ENCODE measurements at places on chromosomes 5 and 9.
A peak's percentile ranks its signal among the peaks of the same experiment; 100 is the strongest.

- DNase-seq, result no peak
Observed at GRCh38 chr9:125703662-125704061, 3.3 kb downstream of the MAPKAP1 start.

DNA sequence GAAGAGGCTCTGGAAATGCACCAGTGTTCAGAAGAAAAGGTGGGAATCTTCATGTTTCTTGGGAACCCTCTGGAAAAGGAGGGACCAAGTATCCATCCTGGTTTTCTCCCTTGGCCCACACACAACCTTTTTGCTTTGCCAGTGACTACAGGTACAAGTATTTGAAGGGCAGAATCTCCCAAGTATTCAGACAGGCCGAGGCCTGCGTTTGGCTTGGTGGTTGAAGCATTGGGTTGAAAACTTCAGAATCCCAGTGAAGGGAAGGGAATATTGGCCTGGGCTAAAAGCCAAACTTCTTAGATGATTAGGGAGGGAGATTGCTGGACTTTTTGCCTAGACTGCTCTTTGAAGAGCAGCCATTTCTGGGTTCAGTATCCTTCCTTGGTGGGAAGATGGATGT lies 71.9 kb downstream of the UBAP1 start:
- no peak for DNase-seq

- DNase-seq, result no peak
Observed at GRCh38 chr5:102922799-102923477, 167.8 kb downstream of the PAM start.

DNA sequence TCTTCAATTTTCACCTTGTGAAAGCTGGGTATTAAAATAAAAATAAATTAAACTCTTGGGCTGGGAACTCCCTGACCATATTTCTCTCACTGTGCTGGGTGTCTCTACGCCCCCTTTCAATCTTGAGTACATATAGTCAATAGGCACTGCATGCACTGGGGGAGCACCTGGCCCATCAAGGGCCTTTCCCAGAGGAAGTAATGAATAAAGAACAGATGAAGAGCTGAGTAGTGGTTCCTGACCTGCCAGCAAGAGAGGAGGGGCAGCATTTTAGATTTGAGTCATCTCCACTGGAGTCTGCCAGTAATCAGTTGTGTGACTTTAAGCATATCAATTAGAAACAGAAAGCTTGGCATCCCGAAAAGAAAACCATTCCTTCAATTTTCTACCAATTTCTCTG lies 6.2 kb downstream of the MAPKAP1 start:
- no peak for DNase-seq

DNA sequence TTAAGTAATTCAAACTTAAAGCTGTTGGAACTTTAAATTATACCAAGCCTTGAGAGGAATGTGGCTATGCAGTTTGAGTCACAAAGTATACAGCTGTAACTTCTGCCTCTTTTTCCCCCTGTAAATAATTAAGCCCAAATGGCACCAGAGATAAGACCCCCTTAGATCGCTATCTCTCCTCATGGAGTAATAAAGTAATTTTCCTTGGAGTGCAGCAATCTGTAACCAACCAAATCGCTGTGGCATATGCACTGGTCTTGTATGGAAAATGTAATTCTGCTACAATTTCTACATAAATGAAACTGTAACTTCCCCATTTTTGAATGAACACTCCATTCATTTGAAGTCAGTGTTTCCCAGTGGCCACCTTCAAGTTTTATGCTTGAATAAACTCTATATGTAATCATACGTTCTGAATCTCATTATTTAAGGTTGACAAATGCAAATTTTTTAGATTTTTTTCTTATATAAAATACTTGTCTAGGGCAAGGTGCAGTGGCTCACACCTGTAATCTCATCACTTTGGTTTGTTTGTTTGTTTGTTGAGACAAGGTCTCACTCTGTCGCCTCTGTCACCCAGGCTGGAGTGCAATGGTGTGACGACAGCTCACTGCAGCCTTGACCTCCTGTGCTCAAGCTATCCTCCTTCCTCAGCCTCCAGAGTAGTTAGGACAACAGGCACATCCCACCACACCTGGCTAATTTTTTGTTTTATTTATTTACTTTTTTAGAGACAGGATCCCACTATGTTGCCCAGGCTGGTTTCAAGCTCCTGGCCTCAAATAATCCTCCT lies 12.3 kb downstream of the SUSD1 start:
- no peak for DNase-seq

GRCh38 chr5:1344975-1345838 lies at the start of gene CLPTM1L:
Gene CLPTM1L, minus strand, starts transcription at chr5:1345099. Its CDS starts 258 bp downstream, at chr5:1344841.
- peak; percentile 76 for DNase-seq

DNA sequence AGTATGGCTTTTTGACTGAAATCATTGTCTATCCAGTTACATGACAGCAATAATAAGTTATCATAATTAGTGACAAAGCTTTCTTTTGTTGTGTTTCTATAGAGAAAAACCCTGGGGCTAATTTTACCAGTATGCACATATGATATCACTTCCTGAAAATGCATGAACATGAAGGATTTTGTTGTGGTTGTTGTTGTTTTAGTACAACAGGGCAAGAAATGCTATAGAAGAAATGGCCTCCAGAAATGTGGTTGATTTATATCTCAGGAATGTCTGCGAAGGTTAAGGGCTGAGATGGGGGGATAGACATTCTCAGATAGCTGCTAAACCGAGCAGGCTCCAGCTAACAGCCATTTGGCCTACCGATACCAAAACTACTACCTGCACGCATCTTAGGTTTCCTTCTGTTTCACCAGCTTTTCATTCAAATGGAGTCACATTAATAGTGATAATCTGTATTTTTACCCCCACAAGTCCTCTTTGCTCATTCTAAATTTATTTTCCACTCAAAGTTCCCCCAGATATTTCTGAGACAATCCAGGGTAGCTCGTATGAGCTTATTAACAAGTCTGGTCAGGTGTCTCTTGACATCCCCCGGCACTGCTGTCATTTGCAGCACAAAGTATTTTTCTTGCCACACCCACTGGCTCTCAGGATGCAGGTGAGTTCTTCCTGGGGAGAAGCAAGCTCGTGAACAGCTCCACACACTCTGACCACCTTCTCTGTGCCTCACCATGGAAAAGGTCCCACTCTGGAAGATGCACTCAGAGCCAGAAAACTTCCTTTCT lies 232.4 kb upstream of the GAS1 start:
- DNase-seq, result no peak

DNA sequence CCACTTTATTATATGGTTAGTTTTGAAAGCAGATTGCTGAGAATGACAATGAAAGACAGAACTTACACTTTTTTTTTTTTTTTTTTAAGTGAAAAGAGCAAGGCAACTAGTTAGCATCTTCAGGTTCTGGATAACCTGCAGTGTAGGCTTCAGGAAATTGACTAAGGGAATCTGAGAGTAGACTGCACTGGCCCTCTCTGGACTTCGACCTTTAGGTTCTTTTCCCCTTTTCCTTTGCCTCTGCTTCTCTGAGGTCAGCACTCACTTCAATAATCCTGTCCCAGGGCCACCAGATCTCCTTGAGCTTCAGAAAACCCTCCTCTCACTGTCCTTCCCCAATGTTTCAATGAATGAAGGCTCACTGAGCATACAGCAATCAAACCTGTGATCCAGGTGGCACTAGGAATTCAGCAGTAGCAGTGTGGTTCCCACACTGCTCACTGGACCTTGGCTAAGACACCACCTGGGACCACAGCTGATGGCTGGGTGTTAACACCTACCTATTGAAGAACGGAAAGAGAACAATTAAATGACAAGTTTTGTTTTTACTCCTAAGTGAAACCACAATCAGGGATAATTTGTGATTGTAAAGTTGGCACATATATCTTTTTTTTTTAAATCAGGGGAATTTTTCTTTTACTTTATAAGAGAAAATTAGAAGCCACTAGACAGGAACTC lies 85.8 kb upstream of the IL6ST start:
- DNase-seq, result no peak

DNA sequence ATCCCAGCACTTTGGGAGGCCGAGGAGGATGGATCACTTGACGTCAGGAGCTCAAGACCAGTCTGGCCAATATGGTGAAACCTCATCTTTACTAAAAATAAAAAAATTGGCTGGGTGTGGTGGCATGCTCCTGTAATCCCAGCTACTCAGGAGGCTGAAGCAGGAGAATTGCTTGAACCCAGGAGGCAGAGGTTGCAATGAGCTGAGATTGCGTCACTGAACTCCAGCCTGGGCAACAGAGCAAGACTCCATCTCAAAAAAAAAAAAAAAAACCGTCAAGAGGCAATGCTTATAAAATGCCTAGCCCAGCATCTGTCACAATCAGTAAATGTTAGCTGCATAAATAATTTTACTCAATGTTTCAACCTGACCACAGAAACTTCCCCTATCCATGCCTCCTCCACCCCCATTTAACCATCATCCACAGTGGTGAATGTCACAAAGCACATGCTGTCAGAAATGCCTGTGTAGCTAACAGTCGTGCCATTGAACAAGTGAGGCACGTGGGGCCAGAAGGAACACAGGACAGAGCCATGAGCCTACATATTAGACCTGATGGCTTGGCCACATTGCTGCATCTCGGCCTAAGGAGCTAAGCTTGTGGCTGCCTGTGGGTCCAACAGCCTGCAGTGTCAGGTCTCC lies 16.8 kb upstream of the TCOF1 start:
- DNase-seq, result no peak

GRCh38 chr9:114225561-114226212 lies 70.3 kb downstream of the COL27A1 start:
- DNase-seq, result no peak

- DNase-seq, result no peak
Observed at GRCh38 chr9:137694236-137694959, 75.6 kb downstream of the EHMT1 start.

- DNase-seq, result no peak
Observed at GRCh38 chr5:1510151-1510561, 13.6 kb downstream of the LPCAT1 start.

DNA sequence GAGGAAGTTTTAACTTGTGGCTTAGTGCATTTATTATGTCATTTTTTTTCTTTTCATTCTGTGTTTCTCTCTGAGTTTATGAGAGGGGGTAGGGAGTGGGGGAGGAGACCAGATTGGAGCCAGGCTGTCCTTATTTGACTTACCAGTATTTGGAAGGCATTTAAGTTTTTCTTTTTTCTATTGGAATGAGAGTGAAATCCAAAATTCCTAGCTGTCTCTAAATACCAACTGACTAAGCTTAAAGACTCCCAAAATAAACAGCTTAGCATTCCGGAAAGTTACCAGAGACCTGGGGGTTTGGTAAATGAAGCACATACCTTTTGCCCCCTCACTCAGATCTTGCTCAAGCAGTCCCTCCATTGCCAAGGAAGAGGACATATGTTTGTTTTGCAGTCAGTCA lies 581.9 kb upstream of the BRINP1 start:
- DNase-seq, result no peak

DNA sequence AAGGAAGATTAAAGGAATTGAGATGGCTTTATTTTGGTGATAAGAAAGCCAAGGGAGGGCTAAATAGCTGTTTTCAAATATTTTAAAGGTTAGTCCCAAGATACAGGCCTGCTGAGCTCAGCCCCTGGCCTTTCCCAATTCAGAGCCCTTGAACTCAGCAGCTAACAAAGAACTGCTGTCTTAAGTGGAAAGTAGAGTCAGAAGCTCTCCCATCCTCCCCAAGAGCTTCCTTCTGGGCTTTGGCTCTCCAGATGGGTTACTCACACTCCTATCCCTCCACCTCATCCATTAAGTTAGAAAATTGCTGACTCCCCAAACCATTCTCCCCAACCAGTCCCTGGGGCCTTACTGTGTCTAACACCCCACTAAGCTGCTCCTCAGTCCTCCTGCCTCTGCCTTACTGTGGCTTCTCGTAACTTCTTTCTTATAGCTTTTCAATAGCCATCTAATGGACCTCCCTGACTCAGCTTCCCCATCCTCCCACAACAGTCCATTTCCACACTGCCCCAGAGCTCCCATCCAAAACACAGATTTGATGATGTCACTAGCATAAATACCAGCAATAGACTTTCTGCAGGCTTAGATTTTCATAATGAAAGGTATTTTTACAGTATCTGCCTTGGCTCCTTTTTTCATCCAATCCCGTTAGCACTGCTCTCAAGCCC lies 239.1 kb downstream of the ENC1 start:
- no peak for DNase-seq

DNA sequence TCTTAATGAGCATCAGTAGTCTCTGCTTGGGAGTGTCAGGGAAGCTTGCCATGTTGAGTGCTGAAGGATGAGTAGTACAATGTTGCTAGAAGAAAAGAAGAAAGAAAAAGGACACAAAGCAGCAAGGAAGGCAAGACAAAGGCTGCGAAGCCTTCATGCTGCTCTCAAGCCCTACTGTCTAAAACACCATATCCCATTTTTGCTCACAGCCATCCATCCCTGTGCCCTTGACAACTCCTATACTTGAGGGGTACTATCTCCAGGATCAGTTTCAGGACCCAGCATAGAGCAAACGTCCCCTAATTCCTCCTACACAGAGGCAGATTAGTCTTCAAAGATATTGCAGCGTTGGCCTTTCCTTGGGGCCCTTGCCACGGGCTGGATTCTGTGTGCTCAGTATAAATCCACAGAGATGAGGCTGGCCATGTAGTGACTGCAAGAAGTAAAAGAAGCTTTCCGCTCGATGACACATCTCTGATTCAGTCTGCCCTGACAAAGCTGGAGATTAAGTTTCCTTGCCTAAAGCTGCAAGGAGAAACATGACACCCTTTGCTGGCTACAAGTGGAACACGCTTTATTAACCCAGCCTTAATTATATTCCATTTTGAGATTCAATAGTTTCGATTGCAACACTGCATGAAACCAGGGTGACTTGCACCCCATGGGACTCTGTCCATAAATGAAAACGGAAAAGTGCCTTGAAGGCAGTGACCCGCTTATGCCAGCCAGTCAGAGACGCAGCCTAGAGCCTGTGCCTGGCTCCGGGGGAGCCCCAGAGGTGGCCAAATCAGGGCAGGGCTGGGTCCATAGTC lies 304.6 kb downstream of the ACTL7B start:
- DNase-seq, result peak; percentile 26

GRCh38 chr5:73130811-73131210 lies 10.4 kb downstream of the TMEM171 start:
- DNase-seq, result no peak

DNA sequence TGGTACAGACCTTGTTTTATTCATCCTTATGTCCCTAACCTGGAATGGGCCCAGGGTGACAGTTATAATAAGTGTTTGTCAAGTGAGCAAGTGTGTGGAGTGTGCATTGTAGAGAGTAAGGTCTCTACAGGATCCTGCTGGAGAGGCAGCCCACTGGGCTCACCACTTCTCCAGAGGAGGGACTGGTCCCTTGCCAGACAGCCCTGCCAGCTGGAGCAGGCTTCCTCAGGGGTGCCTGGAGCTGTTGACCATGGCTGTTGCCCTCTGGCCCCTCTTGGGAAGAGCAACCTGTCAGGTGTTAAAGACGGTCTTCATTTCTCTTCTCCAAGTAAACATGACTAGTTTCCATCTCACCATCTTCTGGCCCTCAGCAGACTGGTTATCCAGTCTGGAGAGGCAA lies 20.0 kb downstream of the IRF1 start:
- DNase-seq, result no peak
